Effector memory CD8-positive, alpha-beta T cell (primary cell): ENCODE measurements at places on chromosomes 1 and 21.

DNA sequence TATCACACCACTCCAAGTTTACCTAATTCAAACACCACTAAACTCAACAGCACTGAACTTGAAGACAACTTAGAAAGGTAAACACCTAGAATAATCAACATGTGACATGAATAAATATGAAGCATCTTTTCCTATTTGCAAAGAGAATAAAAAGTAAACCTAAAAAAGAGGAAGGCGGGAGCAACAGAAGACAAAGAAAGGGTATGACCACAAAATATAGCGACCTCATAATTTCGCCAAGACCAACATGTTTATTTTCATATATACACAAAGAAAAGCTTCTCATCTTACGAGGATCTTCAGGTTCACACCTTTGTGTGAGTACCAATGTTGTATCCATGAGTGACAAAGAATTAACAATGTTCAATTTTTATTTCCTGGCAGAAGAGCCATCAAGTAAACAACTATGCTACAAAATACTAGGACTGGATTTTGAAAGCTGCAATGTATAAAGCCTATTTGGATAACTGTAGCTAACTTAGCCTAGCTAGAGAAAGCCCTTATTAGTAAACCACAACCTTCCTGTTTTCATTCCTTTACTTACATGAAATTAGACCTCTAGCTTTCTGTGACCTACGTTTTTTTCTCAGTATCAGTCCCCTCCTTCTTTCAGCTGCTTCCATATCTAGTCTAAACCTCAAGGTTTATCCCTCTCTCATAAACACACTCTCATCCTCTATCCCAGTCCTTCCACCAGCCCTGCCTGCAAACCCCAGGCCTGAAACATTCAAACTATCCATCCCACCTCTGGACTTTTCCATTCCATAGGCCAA lies 21.3 kb upstream of the PHTF1 start:
- DNase-seq = no peak

- DNase-seq = no peak
These were observed 64.0 kb upstream of the CLDN14 start for GRCh38 chr21:36543924-36544323.

GRCh38 chr1:114189398-114189797 lies 35.7 kb upstream of the SYT6 start:
- DNase-seq = no peak

GRCh38 chr1:98704474-98704873 lies 43.0 kb downstream of the SNX7 start:
- DNase-seq = no peak

- DNase-seq = no peak
These were observed 19.6 kb upstream of the ZNF648 start for GRCh38 chr1:182080955-182081582.

- no peak for DNase-seq
These were observed 39.5 kb upstream of the TNFRSF1B start for GRCh38 chr1:12127206-12127810.

DNA sequence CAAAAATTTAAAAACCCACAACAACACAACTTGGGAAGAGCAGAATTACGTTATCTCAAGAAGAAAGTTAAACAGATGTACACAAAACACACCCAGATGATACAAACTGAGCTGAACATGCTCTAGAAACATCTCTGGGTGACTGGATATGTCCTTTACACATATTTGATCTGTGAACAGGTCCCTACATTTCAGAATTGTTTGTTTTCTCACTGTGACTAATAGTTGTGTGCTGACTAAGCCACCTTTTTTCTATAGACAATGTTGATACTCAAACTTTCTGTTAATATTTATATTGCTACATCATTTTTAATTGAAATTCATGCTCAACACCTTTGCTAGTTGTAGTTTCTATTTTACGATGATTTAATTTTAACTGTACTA lies 1.0 kb upstream of the F11R start:
- no peak for DNase-seq

GRCh38 chr21:38804789-38805327 lies 871 bp upstream of the ETS2 start:
- DNase-seq = no peak

- no peak for DNase-seq
These were observed 2.6 kb downstream of the ZNF691 start for GRCh38 chr1:42848823-42849537.
